ENCODE measurements at places on chromosomes 5 and 9.

DNA sequence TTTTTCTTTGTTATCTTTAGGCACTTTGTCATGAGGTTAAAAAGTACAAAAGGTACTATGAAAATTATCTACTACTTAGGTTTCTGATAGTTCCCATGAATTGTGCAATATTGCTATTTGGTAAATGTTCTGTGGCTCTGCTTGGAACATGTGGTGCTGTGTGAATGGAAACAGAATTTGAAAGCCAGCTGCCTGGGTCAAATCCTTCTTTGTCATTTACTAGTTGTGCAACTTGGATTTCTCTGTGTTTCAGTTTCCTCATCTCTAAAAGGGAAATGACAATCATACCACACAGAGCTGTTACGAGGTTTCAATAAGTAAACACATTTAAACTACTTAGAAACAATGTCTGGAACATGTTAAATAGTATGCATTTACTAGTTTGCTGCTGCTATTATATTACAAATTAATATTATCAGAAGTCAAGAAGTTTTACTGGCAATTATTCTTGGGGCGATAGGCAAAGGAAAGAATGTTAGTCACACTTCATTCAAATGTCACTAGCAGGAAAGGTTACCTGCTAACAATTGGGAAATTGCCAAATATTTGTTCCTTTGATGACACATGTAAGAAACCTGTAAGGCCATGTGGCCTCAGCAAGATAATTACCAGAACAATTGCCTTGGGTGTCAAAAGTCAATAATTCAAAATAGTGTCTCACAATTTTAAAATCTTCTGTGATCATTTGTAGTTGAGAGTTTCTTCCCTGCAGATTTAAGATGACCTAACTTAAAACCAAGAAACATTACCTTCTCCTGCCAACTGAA is 184.8 kb downstream of the KIAA0825 start:
- DNase-seq = peak; percentile 54

GRCh38 chr5:111271885-111272284 is 47.7 kb downstream of the CAMK4 start:
- DNase-seq = no peak

GRCh38 chr9:91420501-91421127 is 3.0 kb downstream of the NFIL3 start:
- peak; percentile 29 for DNase-seq

GRCh38 chr9:11893331-11893730 is 799.9 kb upstream of the TYRP1 start:
- no peak for DNase-seq

DNA sequence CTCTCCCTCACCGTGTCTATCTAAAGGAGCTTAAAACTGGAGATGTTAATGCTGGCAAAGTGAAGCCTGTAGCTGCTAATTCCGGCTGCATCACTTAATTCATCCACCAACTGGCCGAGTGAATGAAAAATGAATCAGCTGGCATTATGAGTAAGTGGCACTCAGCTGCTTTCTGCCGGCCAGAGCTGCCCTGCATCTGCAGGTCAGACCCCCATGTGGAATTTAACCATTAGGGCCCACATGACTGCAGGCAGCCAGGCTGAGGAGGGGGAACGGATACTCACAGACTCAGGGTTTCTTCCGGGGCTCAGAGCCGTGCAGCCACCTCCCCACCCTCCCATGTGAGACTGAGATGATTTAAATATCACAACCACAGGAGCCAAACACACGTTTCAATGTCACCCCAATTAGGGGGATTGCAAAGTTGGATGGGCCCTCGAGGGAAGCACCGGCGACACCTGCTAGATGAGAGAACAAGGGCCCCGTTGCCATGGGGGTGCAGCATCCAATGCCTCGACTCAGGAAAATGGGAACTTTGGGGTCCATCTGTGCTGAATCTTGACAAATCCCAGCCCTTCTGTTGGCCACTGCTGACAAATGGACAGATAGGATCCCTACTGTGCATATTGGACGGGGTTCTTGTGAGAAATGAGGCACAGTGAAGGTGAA is 115.6 kb upstream of the ALDH1B1 start:
- DNase-seq = no peak

GRCh38 chr5:94240134-94240533 is 378.3 kb downstream of the KIAA0825 start:
- DNase-seq = no peak

- DNase-seq = no peak
Observed at GRCh38 chr9:122518841-122519240, at the start of gene OR1J4. Gene OR1J4, plus strand, starts transcription at chr9:122519141. Its CDS starts 0 bp downstream, at chr9:122519141.

DNA sequence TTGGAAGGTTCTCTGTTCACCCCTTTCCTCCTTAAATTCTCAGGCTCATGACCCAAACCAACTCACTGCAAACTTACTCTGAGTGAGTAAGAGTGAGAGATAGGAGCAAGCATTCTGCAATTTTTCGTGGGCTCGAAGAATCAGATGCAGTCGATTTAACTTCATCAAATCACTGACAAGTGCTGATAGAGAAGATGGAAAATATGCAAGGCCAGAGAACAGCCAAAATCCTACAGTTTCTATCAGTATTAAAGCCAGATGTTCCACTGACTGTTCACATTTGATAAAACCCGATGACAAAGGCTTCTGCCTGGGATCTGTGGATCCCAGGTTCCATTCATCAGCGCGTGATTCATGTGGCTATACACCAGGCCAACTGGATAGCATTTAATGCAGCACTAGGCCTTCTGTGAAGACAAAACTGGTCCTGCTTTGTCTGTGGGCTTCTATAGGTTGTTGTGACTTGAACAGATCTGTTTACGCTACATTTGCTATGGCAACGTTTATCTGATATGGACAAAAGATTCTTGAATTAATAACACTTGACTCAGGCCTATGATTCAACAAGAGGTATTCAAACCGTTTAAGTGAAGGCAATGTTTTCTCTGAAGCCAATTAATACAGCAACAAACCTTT is 251.2 kb downstream of the NFIB start:
- DNase-seq = no peak

DNA sequence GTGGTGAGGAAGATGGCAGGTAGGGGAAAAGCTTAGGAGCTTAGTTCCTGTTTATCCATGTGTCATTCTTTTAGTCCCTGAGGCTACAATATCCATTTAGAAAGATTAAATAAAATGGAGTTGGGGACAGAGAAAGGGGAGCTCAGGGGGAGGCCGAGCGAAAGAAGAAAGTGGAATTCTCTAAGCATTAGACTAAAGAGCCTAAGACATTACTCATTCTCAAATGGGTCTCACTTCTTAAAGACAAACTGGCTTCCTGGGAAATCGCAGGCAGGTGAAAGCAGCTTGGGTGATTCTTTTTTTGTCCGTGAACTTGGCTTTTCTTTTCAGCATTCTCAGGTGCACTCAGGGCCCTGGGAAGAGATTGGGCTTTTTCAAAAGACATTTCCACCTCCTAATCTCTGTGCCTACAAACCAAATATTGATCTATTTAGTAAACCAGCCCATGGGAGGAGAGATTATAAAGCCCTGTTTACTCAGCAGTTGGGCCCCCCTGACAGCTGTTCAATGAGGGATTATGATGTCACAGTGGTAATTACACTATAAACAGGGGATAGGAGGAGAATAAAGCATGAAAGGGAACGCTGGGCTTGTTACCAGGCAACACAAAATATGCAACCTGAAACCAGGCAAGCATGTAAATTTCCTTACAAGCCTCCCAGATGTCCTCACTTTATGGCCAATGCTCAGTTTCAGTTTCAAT is 584.0 kb downstream of the ACTL7B start:
- DNase-seq = peak; percentile 83

- peak; percentile 70 for DNase-seq
Observed at GRCh38 chr5:54900984-54901725, 84.2 kb downstream of the ESM1 start.

DNA sequence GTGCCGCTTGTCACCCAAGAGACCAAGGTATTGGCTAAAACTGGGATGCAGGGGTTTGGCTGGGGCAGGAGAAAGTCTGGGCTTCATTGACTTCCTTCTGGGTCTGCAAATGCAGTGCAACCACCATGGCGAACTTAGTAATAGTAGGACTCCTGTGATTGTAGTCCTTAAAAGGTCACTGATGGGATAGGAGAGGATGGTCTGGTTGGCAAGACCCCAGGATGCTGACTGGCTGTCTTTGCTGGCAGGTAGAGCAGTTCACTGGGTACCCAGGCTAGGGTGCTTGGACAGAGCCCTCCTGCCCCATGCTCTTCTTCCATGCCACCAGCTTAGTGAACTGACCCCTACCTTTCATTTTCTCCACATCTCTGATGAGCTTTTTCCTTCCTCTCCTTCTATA is 37.2 kb downstream of the ANGPTL2 start:
- DNase-seq = no peak

- no peak for DNase-seq
Observed at GRCh38 chr5:121182788-121183490, 668.7 kb upstream of the FTMT start.

DNA sequence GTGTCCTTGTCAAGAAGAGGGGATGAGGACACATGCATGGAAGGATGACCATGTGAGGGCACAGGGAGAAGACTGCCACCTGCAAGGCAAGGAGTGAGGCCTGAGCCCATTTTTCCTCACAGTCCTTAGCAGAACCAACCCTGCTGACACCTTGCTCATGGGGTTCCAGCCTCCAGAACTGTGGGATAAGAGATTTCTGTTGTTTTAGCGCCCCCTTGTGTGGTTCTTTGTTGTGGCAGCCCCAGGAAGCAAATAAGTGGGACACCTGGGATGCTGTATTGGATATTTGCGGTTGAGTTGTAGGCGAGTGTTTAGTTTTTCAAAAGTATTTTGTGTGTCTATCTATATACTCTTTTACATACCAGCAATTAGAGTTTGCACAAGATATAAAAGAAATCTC is 206.4 kb downstream of the NXNL2 start:
- no peak for DNase-seq

- DNase-seq = peak; percentile 94
Observed at GRCh38 chr5:172983542-172984243, at the start of gene ATP6V0E1. Gene ATP6V0E1, plus strand, starts transcription at chr5:172983771. Its CDS starts 90 bp downstream, at chr5:172983861.

DNA sequence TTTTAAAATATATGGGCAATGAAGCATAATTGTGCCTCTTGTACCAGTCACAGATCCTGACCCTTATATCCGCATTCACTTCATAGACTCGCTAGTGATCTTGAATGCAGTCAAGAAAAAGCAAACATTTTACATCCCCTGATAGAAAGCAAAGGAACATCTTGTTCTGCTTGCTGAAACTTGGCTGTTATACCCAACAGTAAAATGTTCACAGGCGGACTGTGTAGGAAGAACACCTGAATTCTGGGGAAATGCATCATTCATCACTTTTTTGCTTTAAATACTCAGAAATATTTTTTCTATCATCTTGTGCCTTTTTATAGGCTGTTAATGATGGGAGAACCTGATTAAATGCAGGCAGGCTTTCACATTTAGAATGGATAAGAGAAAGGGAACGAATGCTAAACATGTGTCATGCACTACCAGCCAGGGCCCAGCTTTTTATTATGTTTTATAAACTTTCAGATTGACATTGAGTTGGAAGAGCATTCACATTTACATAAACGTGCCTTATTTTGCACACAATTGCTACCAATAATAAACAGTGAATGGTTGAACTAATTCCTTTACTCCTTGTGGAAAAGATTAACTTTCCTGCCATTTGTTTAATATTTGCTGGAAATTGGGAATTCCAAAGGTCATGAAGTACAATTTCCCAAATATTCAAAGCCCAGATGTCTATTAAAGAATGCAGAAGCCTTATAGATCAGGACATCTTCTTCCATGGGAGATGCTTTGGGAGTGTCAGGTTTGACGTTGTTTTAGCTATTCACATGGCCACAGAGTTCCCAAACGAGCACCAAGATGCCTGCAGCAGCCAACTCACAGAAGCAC is 756.2 kb downstream of the TLE1 start:
- DNase-seq = no peak

DNA sequence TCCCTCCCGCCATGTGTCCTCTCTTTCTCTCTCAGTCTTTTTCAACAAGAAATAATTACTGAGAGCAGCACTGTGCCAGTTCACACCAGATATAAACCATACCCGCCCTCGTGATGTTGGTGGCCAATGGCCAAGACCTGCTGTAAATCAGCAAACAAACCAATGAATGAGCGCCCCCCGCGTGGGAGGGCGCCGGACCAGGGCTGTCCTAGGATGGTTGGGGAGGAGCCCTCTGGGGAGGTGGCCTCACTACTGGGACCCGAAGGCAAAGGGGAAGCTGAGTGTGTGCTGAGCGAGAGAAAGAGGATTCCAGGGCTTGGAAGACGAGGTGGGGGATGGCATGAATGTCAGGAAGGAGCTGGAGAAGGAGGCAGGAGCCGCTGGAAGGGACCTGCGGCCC is 51.2 kb upstream of the BARHL1 start:
- DNase-seq = no peak

DNA sequence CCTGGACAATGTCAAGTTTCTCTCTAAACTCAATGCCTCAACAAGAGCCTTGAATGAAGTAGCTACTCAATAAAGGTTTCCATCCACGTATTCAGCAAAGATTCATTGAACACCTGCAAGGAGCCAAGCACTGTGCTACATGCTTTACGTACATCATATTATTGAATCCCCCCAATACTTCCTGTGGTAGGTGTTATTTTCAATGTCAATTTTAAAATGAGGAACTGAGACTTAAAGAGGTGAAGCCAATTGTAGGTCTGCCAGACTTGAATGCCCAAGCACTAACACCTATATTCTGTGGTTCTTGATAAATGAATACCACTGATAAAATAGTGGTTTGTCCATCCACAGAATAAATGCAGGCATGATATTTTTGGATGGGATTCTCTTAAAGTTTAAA is 162.3 kb downstream of the DRD1 start:
- DNase-seq = no peak

DNA sequence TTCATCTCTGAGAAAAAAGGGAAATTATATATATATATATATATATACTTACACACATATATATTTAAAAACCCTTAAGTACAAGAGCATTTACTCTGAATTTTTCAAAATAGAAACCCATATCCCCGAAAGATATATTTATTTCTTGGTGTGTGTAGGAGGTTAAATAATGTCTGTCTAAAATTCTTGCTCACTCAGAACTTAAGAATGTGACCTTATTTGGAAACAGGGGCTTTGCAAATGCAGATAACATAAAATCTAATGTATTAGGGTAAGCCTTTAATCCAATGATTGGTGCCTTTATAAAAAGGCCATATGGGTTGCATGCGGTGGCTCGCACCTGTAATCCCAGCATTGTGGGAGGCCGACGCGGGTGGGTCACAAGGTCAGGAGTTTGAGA is 517.3 kb upstream of the TLE4 start:
- DNase-seq = peak; percentile 62

All from EH (cell line).